ENCODE measurements at places on chromosomes 2 and 18. TPM values are rescaled to one million over a fixed set of nuclear protein-coding genes. Genes with fewer than 3 reads are reported as not detected.

GNAL gene
- 4.1 TPM for polyA plus RNA-seq

SLC4A5 gene
- 1.8 TPM for polyA plus RNA-seq

ALLC gene
- polyA plus RNA-seq: not detected

ST8SIA5 gene
- 1.1 TPM for polyA plus RNA-seq

UGT1A4 gene
- polyA plus RNA-seq: not detected

SCG2 gene
- 0.61 TPM for polyA plus RNA-seq

DLX2 gene
- polyA plus RNA-seq: 0.13 TPM

TTN gene
- 0.90 TPM for polyA plus RNA-seq

ERICH2 gene
- polyA plus RNA-seq: 1.7 TPM

NPHP1 gene
- 13.8 TPM for polyA plus RNA-seq

DNA sequence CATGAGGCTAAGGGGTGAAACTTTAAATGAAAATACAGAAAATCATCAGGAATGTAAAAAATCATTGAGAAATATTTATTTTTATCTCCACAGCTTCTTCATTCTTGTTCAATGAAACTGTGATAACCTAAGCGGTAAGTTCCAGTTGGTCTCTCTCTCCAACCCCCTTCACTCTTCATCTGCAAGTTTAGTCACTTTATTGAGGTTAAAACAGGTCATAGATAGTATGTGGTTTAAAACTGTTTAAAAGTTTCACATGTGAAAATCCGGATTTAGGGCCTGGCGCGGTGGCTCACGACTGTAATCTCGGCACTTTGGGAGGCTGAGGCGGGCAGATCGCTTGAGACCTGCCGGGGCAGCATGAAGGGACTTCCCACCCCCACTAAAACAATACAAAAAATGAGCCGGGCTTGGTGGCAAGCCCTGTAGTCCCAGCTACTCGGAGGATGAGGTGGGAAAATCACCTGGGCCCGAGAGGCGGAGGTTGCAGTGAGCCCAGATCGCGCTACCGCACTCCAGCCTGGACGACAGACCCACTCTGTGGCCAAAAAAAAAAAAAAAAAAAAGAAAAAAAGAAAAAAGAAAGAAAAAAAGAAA is 1.6 kb upstream of the PHLPP1 start:
- no peak for DNase-seq

DNA sequence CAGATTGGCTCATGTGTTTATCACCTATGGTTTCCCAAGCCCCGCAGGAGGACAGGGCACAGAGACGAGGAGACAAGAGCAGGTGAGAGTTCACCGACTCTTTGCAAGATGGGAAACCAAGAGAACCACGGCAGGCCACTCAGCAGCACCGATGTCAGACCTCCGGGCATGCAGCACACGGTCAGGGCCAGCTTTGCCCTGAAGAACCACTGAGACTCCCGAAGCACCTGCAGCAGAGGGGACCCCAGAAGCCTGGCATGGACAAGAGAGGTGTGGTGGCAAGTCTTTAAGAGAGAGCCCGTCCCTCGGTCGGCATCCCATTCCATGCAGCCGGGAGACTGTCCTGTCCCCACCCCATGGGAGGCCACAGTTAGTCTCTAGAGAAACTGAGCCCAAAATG is 36.6 kb upstream of the TAF1B start:
- DNase-seq: no peak

DNA sequence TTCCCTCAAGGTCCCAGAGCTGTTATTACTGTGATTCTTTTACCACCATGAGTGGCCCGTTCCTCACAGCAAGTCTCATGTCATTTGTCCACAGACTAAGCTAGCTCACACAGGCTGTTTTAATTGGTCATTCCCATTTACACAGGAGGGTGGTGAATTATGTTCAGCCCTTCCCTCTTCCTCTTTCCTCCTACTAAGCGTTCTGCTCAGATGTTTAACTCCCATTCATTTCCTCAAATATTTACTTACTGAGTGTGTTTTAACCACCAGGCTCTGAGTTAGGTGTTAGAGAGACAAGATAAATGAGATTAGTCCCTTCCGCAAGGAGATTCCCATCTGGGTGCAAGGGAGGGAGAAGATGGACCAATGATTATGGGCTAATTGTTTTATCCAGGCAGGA is 403.6 kb upstream of the ACVR2A start:
- no peak for DNase-seq

DNA sequence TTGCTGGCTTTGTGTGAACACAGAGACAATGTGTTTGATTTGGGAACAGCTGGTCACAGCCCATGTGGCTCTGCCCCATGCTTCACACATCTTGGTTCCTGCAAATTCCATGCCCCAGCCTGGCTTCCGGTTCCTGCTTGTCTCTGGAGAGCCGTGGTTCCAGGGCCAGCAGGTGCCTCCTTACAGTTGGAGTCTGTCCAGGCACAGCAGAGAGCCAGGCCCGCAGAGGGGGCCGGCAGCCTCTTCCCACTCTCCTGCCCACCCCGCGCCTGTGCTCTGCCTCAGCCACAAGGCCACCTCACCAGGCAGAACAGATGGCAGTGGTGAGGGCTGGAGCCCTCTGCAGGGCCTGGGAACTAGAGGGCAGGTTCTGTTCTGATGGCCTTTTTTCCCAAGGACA is 81.5 kb downstream of the LDLRAD4 start:
- DNase-seq: no peak

DNA sequence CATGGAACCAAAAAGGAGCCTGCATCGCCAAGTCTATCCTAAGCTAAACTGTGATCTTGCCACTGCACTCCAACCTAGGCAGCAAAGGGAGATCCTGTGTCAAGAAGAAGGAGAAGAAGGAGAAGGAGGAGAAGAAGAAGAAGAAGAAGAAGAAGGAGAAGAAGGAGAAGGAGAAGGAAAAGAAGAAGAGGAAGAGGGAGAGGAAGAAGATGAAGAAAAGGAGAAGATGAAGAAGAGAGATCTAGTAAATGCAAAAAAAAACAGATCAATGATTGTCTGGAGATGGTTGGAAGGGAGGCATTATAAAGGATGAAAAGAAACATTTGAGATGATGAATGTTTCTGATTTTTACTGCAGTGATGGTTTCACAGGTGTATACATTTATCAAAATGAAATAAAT is 1629.0 kb upstream of the PIK3C3 start:
- DNase-seq: no peak

GRCh38 chr2:203905656-203906055 is 30.9 kb upstream of the ICOS start:
- DNase-seq: no peak

DNA sequence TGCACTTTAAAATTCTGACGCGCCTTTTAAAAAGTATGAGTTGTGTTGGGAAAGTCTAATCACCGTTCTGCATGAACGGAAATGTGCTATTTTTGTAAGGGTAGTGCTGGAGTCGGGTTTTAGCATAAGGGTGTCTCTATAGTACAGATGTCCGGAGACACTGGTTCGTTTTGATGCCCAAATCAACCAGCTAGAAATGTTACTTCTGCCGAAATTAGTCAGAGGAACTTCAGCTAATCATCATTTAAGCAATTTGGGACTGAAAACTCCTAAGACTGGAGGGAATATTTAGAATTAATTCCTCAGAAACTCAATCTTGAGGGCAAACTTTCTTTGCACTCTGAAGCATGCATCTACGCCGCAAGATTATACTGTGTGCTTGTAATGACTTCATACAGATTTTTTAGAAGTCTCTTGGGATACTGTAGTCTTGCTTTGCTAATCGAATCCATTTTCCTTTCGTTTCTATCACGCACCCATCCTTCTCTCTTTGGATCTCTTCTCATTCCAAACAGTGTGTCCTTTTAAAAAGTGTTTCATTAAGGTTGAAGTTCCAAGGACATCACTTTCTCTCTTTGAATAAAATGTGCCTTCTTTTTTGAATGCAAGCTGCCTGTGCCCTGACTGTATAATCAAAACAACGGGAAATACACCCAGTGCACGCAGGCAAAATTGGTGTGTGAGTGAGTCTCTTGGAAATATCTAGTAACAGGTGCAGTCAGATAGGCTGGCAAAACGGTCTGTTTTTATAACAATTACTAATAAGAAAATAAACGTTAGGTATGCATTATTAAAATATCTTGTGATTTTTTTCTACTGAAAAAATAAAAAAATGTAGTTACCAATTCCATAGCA is 270.9 kb upstream of the TCF4 start:
- DNase-seq: no peak

DNA sequence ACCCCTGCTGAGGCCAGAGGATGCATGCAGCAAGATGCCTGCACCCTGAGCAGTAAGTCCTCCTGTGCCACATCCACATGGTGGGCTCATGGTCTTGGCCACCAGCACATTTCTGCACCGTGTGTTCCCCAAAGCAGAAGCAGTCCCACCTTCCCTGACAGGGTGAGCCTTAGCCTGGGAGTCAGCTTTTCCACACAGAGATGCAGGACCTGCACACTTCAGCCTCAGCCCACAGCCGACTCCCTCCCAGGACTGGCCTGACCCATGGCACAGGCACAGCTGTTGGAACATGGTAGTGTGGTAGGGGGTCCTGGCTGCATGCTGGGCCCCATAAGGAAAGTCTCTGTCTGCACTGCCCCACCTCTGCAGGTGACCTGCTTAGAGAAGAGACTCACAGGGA is 5.0 kb downstream of the SNED1 start:
- no peak for DNase-seq

DNA sequence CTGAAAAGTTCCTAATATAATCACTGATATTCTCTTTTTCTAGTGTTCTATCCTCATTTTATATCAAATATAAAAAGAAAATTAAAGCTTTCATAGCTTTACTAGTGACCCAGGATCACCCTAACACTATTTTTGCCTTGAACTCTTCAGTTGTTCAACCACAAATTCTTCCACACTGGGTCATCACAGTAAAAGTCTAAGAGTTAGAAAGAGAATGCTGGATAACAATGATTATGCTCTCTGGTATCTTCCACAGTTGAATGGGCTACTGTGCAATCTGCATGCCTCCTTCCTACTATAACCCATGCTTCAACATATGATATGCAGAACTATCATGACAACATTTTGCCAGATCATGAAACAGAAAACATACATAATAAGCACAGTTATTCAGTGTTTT is 32.3 kb downstream of the CHN1 start:
- no peak for DNase-seq

DNA sequence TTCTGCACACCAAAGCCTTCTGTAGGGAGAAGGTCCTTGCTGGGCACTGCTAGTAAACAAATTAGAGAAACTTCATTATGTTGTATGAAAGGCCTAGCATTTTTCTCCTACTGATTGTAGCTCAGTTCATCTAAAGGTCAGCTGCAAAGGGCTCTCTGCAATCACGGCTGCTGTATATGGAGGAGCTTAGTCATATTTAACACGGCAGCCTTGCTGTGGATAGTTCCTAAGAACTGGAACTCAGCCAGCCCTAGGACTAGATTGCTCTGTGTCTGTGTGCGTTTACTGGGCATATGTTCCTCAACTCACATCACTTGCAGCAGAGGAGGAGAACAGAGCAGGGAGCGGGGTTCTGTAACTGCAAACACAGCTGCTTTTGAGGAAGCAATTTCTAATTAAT is 1103.9 kb upstream of the KLHL29 start:
- no peak for DNase-seq

DNA sequence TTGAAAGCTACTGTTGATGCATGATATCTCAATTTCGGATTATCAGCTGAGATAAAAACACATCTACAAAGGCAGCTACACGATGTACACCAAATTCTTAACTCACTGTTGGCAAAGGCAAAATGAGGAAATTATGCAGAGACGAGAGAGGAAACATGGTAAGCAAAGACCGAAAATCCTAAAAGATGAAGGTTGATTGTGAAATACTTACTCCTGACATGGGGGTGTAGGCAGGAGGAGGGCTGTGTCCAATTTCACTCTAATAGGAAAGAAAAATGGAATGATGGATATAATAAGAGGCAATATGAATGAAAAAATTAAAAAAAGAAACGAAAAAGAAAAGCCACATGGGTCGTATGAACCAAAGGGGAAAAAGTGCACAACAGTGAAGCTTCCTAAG is 831.3 kb downstream of the CPS1 start:
- no peak for DNase-seq

DNA sequence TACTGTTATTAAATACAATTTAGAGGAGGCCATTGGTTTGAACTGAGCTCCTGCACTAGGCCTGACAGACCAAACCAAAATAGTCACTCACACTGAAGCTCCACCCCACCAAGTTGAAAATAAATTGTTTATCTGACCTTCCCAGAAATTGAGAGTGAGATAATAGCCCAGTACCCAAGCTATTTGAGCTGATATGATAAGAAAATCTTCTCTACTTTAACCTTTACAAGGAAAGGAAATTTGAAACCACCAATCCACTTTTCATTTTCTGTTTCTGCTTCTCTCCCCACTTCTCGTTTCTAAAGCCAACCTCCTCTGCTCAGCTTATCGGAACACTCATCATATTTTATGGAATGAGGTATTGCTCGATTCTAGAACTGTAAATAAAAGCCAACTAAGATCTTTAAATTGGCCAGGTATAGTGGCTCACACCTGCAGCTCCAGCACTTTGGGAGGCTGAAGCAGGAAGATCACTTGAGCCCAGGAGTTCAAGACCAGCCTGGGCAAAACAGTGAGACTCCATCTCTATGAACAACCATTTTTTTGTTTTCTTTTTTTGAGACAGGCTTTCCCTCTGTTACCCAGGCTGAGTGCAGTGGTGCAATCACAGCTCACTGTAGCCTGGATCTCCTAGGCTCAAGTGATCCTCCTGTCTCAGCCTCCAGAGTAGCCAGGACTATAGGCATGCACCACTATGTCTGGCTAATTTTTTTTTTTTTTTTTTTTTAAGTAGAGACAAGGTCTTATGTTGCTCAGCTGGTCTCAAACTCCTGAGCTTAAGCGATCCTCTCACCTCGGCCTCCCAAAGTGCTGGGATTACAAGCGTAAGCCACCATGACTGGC is 13.3 kb upstream of the GALM start:
- no peak for DNase-seq

- DNase-seq: no peak
Observed at GRCh38 chr18:35088921-35089320, 47.7 kb downstream of the MAPRE2 start.

DNA sequence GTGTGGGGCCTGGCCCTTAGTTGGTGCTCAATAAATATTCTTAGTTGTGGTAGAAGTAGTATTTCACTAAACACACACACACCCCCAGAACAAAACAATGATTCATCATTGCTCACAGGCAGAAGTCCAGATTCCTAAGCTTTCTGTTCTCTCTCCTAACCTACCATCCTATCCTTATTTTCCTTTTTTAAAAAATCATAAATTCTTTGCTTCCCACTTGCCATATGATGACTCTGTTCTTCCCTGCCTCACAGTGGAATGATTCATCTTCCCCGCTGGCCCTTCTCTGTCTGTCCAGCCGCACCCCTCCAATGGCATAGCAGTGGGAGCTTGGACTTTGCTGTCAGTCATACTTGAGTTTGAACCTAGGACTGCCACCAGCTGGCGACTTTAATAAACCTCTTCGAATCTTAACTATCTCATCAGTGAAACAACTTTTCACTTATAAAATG is 5.2 kb downstream of the EML6 start:
- no peak for DNase-seq

GRCh38 chr18:35582899-35583558 is 1.5 kb downstream of the GALNT1 start:
- DNase-seq: no peak

GRCh38 chr2:170739048-170739447 is 23.9 kb downstream of the SP5 start:
- no peak for DNase-seq

- DNase-seq: no peak
Observed at GRCh38 chr2:238461051-238461450, 34.3 kb downstream of the ASB1 start.

- no peak for DNase-seq
Observed at GRCh38 chr2:7584017-7584416, 666.8 kb downstream of the RNF144A start.

Measured in right renal pelvis (tissue), 4 donors.